ENCODE measurements at places on chromosomes 1 and 21.

- DNase-seq, result no peak
Measured at GRCh38 chr1:79745929-79746328, 739.4 kb upstream of the ADGRL4 start.

- no peak for DNase-seq
Measured at GRCh38 chr1:171220081-171220420, 28.2 kb upstream of the FMO1 start.

GRCh38 chr1:85137660-85138059 is 63.2 kb downstream of the SYDE2 start:
- DNase-seq, result no peak

DNA sequence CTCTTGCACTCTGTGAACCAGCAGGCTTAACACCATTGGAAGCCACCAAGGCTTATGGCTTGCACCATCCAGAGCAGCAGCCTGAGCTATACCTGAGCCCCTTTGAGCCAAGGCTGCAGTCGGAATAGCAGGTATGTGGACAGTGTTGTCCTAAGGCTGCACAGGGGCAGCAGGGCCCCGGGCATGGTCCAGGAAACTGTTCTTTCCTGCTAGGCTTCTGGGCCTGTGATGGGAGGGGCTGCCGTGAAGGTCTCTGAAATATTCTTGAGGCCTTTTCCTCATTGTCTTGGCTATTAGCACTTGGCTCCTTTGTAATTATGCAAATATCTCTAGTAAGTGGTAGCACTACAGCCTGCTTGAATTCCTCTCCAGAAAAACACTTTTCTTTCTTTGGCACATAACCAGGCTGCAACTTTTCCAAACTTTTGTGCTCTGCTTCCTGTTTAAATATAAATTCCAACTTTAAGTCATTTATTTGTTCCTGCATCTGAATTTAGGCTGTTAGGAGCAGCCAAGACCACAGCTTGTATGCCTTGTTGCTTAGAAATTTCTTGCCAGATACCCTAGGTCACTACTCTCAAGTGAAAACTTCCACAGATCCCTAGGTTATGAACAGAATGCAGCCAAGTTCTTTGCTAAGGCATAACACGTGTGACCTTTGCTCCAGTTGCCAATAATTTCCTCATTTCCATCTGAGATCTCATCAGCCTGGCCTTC is 5.2 kb downstream of the KRTAP20-4 start:
- no peak for DNase-seq

GRCh38 chr1:158115126-158115525 is 65.6 kb upstream of the CD1D start:
- no peak for DNase-seq

DNA sequence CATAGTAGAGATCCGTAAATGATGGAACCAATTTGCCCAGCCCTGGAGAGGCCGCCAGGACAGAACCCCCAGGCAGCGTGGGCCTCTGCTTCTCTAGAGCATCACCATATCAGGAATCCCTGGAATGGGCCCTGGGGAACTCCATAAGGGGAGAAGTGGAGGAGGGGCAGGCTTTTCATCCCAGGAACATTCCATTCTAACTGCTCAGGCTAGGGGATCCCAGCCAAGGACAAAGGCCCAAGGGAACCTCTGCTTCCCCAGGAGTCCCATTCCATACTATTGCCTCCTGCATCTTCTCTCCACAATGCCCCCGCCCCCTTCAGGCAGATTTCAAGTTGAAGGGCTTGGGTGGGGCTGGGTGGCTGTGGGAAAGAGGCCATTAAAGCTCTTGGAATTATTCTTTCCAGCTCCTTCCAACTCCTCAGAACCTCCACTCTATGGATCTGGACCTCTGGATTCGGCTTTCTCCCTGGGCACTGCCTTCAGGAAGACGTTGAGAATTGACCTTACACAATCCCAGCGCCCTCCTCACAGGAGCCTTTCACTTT is 6.0 kb downstream of the TRNP1 start:
- DNase-seq, result no peak

GRCh38 chr1:94033849-94034248 is 87.1 kb downstream of the ABCA4 start:
- DNase-seq, result no peak

DNA sequence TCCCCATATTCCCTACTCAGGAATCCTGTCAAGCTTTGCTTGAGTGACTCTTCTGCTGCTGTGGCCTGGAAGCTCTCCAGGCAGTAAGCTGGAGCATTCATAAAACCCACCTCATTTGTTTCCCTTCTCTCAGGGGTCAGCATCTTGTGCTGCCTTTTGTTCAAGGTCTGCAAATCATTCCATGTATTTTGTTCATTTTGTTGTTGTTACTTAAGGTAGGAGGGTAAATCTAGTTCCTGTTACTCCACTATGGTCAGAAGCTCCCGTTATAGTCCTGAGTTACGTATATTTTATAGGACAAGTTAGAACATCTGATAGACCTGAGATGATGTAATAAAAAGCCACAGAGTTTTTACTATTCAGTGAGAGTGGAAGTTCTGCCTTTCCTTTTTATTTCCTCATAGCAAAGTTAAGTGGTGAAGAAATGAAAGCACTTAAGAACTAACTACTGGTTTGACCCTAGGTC is 9.9 kb downstream of the SYNJ1 start:
- no peak for DNase-seq
